ENCODE measurements at places on chromosomes 11 and 22.

GRCh38 chr11:102225689-102226568 is 91.4 kb upstream of the BIRC3 start:
- DNase-seq = peak; percentile 87

GRCh38 chr22:33597274-33597985 is 322.8 kb downstream of the LARGE1 start:
- no peak for DNase-seq

GRCh38 chr11:3339340-3339624 is 39.7 kb downstream of the ZNF195 start:
- DNase-seq = no peak

GRCh38 chr22:30890686-30891442 is 77.7 kb downstream of the MORC2 start:
- DNase-seq = no peak

DNA sequence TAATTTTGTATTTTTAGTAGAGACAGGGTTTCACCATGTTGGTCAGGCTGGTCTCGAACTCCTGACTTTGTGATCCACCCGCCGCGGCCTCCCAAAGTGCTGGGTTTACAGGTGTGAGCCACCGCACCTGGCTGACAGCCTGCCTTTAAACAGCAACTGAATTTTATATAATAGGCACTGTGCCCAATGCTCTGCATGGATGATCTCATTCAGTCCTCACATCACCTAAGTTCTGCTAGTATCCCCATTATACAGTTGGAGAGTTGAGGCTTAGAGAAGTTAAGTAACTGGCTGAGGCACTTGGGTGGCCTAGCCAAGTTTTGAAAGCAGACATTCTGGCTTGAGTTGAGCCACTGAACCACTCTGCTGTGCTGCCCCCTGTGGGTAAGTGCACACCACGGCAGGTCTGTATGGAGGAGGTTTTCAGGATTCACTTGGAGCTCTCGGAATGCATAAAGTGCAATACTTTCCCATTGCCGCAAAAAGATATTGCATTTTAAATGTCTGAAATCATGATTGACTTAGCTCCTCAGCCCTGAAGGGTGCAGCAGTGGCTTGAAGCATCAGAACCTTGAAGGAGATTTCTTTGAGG is 112.4 kb downstream of the LDLRAD3 start:
- DNase-seq = no peak

GRCh38 chr11:63951779-63952536 is 13.2 kb downstream of the NAA40 start:
- no peak for DNase-seq

GRCh38 chr11:113519989-113520613 is 44.9 kb upstream of the DRD2 start:
- no peak for DNase-seq

DNA sequence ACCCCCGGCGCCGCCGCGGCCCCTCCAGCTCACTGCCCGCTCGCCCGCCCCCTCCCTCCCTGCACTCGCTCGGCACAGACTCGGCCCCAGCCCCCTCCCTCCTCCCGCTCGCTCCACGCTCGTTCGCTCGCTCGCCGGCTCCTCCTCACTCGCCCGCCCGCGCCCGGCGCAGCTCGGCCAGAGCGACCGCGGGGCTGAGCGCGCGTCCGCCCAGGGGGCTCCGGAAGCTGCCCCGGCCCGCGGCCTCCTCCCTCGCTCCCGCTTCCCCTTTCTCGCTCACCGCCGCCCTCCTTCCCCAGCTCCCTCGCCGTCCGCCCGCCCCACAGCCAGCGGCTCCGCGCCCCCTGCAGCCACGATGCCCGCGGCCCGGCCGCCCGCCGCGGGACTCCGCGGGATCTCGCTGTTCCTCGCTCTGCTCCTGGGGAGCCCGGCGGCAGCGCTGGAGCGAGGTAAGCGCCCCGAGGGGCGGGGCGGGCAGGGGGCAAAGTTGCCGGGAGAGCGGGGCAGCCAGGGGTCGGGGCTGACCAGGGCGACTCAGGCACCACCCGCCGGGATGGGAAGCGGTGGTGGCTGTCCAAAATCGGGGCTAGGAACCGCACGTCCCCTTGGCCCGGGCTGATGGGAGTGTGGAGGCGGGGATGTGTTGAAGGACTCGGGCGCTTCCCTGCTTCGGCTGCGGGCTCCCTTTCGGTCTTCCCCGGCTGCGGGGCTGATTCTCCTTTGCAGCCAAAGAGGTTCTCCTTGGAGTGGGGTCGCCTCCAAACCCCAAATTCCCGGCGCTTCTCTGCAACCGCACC is at the start of gene SEZ6L:
Gene SEZ6L (plus strand): TSS at position 148 of the 797 bp plus-strand sequence. CDS start 208 bp downstream, at position 356.
- no peak for DNase-seq

DNA sequence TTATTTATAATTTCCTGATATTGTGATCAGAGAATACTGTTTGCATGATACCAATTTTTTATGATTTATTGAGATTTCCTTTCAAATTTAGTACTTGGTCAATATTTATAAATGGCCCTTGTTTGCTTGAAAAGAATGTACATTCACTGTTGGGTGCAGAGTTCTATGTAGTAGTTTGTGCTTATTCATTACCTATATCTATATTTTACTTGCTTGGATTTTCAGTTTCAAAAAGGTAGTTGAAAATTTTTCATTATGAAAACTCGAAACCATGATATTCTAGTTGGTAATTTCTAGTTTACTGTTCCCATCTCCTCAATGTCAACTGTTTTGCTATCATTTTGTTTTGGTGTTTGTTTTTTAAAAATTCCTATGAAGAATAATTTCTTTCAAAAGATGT is 155.7 kb downstream of the AASDHPPT start:
- no peak for DNase-seq

DNA sequence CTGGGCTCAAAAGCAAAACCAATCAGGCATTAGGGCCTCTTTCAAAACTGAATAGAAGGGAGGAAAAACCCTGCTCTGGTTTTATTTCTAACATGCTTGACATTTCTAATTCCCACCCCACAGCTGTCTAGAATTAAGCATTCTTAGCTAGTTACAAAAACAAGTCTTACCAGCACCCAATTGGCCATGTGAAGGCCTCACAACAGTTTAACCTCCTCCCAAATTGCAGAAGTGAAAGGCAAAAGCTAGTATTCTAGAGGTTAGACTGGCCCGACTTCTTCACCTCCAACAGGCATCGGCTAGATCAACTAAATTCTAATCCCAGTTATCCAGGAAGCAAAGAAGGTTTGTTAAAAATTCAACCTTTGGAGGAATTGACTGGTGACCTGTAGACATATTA is 6.5 kb downstream of the SF1 start:
- no peak for DNase-seq

DNA sequence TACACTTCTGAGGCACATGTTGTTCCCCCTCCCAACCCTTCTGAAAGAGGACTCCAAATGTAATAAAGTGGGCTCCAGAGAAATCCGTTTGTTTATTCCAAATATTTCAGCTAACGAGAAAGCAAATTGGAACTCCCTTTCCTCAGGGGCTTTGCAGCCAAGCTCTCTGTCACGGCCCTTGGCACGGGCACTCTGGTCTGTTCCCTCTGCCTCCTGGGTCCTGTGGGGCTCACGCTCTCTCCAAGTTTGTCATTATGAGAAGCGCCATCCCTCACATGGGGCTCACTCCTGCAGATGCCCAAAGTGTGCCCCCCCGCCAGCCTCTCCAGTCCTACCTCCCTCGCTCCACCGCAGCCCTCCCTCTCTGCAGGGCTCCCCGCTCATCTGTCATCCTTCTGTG is 125.4 kb upstream of the POU2AF2 start:
- DNase-seq = no peak

GRCh38 chr11:77140231-77140851 is 12.3 kb downstream of the MYO7A start:
- DNase-seq = no peak

GRCh38 chr11:11533057-11533456 is 88.7 kb downstream of the GALNT18 start:
- DNase-seq = no peak
